Iris pigment epithelial cell (primary cell): ENCODE measurements at places on chromosomes 1 and 21.

DNA sequence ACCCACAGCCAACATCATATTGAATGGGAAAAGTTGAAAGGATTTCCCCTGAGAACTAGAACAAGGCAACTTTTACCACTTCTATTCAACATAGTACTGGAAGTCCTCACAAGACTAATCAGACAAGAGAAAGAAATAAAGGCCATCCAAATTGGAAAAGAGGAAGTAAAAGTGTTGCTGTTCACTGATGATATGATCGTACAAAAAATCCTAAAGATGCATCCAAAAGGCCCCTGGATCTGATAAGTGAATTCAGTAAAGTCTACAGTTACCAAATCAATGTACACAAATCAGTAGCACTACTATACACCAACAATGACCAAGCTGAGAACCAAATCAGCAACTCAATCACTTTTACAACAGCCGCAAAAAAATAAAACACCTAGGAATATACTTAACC lies 28.3 kb downstream of the RAB3GAP2 start:
- DNase-seq, result no peak

DNA sequence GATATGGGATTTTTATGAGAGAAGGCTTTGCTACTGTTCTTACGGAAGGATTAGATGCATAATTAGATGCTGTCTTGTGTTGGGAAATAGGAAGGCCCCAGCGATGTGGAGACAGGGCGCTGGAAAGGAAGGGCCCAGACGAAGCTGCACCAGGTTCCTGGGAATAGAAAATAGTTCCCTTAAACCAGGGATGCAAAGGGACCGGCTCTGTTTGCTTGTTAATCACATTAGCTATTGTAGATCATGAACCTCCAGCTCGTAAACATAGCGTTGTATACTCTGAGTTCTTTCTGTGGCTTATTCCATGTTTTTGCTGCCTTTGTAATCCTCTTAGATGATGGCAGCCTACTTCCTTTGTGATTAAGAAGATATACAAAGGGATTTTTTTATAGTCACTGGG lies 79.8 kb upstream of the COX20 start:
- no peak for DNase-seq

- DNase-seq, result peak; percentile 85
Measured at GRCh38 chr1:207084701-207085180, 3.9 kb upstream of the C4BPB start.

DNA sequence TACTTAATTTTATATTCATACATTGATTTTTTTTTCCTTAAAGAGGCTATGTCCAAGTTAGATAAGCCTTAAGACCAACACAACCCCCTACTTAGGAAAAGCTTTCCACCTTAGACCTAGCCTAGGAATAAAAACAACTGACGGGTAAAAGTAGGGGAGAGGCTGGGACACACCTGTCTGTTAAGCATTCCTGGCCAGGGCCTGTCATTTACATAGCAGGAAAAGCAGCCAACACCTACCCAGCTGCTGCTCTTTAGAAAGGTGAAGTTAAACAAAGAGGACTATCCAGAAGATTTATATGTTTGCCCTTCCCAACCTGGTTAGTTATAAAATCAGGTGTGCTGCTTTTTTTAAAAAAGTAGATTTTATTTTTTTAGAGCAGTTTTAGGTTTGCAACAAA lies 29.1 kb upstream of the SAMD13 start:
- DNase-seq, result no peak

- DNase-seq, result peak; percentile 64
Measured at GRCh38 chr1:33347650-33347992, 26.7 kb upstream of the A3GALT2 start.

DNA sequence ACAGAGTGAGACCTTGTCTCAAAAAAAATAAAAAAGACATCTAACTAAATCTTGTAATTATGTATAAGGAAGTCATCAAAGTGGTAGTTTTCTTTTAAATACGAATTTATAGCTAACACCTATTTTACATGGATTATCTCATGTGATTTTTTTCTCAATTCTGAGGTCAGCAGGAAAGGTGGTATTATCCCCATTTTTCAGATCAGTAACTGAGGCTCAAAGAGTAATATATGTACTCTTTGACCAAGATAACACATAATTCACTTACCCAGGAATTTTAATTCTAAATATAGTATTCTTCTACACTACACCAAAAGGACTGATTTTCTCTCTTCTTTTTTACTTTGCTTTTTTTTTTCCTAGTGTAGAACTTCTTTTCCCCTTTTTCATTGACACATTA lies 9.1 kb downstream of the IFT25 start:
- no peak for DNase-seq

GRCh38 chr1:74952786-74953185 lies 181.4 kb upstream of the LHX8 start:
- DNase-seq, result no peak

- no peak for DNase-seq
Measured at GRCh38 chr1:41241354-41241748, 755 bp downstream of the SCMH1 start.

GRCh38 chr21:45507523-45507875 lies 34.7 kb downstream of the SLC19A1 start:
- no peak for DNase-seq

DNA sequence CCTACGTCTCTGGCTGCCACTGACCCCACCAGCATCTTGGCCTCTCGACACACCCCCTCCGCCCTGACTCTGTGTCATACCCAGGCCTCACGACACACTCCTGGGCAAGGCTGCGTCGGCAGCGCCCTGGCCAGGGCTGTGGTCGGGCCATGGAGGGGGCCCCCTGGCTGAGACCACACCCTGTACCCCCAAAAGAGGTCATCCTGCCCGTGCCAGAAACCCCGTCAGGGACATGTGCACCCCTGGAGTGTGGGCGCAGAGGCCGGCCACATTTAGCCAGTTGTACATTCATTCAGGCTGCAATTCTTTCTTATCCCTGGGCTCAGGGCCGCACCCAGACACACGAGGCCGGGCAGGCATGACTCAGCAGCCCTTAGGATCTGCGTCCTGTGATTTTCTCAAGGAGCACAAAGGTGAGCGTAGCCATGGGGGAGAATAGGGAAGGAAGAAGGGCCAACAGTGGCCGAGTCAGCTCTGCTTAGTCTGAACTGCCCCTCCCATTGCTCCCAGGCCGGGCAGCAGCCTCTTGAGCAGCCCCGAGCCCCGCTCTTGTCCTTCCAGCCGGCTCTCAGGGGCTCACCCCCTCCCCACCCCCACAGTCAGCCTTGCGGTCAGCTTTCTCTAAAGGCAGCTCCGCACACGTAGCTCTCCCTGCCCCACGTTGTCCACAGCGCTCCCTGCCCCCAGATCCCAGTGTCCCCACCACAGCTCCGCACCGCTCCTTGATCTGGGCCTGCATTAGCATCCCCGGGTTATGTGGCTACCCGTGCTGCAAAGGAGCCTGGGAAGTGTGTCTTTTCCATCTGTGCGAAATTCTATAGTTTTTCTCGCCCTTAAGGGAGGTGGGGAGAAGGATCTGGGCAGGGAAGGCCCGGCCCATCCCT lies 7.9 kb downstream of the CSTB start:
- peak; percentile 89 for DNase-seq

DNA sequence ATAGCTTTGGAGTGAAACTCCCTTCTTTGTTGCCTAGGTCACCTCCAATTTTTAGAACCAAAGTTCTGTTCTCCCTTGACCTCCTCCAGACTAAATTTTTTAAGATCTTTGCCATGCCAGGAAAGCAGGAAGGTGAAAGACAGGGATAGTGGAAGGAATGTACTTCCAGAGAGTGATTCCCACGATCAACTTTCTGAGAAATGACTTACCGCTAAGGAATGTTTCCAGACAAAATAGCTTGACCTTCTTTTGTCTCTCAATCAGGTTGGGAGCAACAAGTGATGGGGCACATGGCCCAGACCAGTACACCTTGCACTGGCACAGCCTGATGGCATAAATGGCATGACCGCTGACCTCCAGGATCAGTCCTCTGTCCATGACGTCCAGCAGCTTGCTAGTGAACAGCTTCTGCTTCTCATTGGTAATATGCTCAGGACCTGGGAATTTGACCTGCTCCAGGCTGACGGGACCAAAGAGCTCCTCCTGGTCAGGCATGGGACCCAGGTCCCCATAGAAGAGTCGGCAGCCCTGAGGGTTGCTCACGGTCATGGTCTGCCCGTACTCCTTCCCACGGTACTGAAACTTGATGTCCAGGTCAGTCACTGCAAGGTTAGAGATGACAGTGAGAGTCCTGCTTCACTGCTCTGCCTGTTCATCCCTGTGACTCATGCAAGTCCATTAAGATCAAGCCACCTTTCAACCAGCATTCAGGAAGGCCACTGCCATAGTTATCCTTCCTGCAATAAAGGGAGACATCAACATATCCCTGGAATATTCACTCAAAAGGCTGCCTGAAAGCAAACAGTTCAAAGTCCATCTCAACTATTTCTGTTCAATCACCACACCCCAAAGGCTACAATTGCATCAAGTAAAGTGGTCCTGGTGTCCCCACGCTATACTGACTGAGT lies 6.2 kb upstream of the C1orf74 start:
- no peak for DNase-seq

DNA sequence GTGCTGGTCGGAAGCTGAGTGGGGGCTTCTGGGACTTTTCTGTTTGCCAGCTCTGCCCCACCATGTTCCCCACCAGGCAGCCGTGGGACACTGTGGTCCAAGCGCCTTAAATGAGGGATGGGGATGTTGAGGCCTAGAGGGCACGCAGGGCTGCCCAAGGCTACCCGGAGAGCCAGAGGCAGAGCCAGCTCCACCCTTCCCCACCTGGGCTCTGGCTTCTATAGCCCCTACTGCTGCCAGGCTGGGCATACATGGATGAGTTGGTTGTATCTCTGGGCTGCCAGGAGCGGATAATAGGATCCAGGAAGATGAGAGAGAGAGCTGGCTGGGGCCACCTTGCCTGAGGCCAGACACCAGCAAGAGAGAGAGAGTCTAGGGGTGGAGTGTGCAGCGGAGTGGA lies 49.4 kb downstream of the PTPRU start:
- DNase-seq, result no peak

GRCh38 chr1:245754463-245754961 lies 599.7 kb downstream of the KIF26B start:
- DNase-seq, result peak; percentile 54

GRCh38 chr1:41668967-41669366 lies 184.5 kb upstream of the EDN2 start:
- no peak for DNase-seq

GRCh38 chr1:185353124-185353523 lies 36.1 kb upstream of the IVNS1ABP start:
- DNase-seq, result no peak

DNA sequence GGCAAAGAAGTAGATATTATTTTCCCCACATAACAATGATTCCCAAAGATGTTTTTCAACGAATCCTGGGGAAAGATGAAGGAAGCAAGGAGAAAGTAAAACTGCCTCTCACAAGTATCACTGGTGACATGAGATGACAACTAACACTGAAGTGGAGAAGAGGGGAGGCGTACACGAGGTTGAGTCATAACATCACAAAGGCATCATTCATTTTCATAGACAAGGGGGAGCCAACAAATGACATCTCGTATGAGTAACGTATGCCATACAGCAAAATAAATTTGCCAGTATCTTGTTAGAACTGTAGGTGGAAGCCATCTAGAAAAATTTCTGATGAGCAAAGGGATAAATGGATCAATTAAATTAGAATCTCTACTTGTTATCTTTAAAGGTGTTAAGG lies 56.6 kb downstream of the ATP1B1 start:
- peak; percentile 44 for DNase-seq

DNA sequence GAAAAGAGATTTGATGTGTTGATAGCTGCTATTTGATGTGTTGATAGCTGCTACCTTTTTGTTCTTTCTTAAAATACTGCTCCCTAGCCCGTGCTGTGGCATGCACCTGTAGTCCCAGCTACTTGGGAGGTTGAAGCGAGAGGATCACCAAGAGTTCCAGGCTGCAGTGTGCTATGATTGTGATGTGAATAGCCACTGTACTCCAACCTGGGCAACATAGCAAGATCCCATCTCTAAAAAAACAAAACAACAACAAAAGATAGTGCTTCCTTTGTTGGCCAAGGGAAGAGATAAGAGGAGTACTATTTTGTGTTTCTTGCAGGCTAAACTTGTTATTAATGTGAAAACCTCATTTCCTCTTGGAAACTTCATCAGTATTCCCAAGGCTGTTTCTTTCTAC lies 6.1 kb downstream of the GPSM2 start:
- DNase-seq, result no peak

DNA sequence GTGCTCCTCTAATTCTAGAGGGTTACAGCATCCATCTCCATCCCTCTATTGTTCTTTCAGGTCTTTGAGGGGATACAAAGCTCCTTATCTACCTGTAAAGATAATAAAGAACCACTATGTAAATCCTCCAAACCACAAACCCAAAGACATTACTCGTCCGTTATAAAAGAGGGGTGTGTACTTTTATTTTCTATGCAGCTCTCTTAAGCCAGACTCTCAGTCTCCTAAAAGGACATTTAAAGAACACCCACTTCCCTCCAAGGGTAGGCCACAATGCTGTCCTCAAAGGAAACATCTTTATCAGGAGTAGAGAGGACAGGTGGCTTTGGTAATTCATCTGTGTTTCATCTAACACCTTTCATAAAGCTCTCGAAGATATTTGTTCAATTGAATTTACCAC lies 67.9 kb upstream of the DYNLT5 start:
- DNase-seq, result no peak

DNA sequence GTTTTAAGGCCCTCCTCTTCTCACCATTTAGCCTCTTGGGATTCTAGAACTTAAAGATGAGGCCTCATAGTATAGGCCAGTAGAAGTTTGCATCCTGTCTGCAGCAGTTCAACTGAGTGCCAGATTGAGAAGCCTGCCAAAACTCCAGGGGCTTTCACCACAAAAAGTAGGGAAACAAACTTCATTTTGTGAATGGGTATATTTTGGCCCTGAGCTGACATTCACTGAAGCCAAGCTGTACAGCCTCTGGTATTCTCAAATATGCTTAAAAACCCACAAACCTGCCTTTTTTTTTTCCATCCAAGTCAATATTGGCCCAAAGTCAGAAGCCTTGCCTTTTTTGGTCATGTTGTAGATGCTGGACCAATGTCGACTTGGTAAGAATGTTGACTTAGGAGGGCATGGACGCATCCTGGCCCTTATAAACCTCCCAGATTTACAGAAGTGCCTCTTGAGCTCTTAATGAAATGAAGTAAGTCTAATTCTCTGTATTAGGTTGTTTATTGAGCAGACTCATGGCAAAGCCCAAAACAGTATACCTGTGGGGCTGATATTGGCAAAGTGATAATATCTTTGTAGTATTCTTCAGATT lies 337.5 kb downstream of the CHRM3 start:
- DNase-seq, result no peak
